ENCODE measurements at places on chromosomes 3 and 15. TPM values are rescaled to one million over a fixed set of nuclear protein-coding genes. Genes with fewer than 3 reads are reported as not detected.

Gene TFRC
- 101 TPM for total RNA-seq

Gene ZIC4
- total RNA-seq, result 4.5 TPM

Gene GUCA1C
- total RNA-seq, result not detected

Gene PLSCR4
- total RNA-seq, result 50.7 TPM

DNA sequence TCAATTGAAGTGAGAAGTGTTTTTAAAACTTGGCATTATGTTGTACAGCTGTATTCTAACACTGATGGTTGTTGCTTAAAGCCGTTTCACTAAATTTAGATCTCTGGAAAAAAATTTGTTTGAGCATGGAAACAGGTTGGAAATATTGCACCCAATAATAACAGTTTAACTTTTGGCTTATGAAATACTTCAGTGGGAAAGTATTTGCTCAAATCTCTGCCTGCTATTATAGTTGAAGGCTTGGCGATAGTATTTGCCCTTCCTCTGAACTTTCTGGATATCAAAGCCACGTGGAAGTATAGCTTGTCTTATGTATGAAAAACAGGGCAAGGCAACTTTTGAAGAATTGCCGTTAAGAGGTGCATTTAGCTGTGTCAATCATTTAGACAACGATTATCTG, 270.3 kb upstream of the LRRFIP2 start:
- no peak for DNase-seq

DNA sequence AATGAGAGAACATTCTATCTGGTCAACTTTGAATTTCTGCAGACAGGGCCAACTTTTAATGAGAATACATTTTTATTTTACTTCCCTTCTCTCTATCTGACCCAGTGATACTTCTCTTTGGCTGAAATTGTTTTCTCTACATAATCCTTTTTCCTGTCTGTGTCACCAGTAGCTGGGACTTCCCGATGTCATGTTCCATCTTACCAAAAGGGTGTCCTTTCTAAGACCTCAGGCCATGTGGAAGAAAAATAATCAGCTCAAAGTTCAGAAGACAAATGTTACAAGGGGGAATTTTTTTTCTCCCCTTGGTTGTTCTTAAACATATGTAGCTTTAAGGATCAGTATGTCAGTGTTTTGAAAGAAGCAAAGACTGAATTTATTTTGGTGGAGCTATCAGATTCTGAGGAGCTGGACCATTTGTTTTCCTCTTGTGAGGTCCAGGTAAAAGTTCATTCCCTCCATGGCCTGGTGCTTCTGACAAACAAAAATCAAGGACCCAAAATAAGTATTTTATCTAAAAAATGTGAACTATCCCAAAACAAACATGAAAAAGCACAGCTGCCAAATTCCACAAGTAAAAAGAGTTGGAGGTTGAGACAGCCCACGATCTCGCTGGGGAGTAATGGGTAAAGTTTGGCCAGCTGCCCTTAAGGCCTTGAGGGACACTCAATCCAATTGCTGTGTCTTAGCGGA, 859.4 kb upstream of the NR2F2 start:
- no peak for DNase-seq

DNA sequence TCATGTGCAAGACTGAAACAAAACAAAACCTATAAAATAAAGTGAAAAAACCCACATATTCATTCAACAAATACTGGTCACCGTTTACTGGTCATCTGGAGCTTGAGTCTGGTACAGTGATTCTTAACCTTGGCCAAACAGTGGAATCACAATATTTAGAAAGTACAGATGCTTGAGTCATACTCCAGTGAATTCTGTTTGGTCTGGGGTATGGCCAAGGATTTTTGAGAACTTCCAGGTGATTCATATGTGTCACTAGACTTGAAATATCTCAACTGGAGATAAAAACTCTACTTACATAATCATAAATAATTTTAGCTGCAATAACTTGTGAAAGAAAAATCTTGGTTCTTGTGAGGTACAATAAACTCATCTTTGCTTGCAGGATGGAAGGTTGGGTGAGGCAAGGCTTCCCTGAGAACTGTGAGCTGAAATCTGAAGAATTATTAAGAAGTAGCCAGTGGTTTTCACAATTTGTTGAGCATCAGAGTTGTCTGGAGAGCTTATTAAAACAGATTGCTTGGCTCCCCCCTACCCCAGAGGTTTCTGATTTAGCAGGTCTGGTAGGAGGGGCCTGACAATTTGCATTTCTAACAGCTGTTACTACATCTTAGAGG, 9.6 kb downstream of the NEK11 start:
- DNase-seq, result no peak

DNA sequence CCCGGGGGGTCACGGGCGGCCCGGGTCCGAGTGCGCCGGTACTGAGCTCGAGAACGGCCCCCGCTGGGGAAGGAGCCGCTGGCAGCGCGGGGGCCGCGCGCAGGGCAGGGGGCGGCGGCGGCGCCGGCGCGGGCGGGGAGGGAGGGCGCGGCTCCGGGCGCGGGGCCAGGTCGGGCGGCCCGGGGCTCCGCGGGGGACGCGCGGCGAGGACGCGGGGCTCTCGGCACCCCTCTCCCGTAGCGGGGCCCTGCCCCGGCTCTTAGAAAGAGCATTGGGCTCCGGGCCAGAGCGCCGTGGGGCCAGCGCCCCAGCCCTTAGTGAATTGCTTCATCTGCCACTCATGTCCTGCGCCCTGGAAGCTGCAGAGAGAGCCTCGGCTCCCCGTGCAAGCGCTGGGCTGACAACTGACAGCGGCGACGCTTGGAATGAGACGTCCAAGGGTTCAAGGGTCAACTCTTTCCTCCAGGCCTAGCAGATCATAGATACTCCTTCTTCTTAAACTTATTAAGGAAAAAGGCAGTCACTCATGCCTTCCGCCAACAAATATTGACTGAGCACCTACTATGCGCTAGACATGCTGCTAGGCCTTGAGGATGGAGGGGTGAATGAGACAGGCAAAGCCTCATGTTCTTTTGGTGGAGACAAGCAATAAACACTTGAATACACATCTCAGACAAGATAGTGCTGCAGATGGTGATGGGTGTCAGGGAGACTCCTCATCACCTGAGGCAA, 140.8 kb downstream of the SMAD6 start:
- no peak for DNase-seq

GRCh38 chr3:28122227-28122626, 119.2 kb upstream of the CMC1 start:
- DNase-seq, result no peak

- no peak for DNase-seq
Measured at GRCh38 chr3:101189796-101190195, 130.6 kb downstream of the IMPG2 start.

DNA sequence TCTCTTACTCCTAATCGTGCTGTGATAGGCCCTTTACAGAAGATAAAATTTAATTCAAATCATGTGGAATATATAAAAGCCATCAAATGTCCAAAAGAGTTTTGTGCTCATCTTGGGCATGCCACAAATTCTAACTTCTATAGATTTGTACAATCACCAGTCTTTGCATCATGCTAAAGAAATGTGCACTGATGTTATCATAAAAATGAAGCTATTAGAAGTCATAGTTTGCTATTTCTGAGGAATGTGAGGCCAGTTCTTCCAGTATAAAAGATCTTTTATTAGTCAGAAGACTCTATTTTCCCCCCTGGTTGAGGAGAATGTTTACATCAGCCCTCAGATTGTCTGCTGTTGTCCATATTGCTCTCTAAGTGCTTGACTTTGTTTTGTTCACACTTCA, 2.1 kb upstream of the ANXA2 start:
- DNase-seq, result no peak

DNA sequence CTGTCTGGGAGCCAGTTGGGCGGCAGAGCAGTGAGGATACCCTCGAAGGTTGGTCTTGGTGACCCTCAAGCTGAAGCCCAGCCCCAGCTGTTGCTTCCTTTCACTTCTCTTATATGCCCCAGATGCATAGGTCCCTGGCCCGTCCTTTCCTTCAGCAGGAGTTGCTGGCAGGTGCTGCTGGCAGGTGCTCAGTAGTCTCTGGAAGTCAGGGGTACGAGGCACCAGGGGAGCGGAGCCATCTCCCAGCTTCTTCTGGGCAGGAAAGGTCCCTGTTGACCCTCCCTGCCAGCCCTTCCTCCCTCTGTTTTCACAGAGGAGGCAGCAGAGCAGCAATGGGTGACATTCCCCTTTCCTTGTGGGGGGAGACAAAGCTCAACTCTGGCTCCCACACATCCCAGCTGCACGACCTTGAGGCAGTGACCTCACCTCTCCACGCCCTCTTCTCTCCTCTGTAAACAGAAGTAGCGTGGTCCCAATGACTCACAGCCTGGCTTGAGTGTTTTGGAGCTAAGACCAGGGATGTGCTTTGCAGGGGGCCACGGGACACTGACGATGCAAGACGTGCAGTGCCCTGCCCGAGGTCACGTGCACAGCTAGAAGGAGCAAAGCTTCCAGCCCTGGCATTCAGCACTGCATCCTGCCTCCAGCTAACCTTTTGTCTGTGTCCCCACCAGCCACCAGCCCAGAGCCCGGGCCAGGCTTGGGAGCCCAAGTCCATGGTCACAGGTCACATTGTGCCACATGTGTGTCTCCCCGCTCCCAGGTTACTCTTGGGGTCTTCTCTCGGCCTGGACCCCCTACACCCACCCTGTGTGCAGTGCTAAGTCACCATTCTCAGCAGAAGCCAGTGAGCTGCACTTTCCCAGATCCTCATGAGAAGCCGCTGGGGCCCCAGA, 49.7 kb downstream of the SLC6A6 start:
- DNase-seq, result no peak

- DNase-seq, result no peak
Measured at GRCh38 chr3:173857154-173857553, 459.6 kb downstream of the NLGN1 start.

DNA sequence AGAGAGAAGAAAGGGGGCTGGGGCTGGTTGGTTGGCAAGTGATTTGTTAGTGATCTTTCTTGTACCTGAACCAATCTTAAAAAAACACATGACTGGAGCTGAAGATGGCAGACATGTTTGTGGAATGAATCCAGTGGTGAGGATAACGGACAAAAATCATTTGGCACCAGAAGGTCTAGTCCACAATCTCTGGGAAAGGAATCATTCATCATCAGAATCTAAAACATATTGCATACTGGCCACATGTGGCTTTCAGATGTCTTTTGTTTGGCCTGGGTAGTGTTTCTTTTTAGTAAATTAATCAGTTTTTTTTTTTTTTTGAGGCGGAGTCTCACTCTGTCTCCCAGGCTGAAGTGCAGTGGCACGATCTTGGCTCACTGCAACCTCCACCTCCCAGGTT, 5.0 kb downstream of the NEK11 start:
- DNase-seq, result no peak

DNA sequence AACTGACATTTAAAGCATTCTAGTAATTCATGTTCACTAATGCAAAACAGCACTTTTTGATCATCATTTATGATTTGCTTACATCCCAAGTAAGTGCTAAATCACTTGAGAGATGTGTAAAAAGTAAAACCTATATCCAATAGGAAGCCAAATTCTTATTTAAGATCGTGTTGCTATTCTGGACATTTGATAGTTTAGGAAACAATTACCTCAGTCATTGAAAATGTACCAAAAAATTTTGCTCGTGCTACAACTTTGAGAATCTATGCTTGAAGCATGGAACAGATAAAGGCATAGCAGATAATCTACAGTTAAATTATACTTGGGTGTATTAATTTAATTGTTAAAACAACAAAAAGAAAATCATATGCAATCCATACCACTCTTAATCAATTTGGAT, 571.6 kb upstream of the NR2F2 start:
- DNase-seq, result no peak

GRCh38 chr15:81766829-81767475, 278.9 kb downstream of the MEX3B start:
- DNase-seq, result no peak

GRCh38 chr3:62445275-62445674, 71.9 kb upstream of the FEZF2 start:
- DNase-seq, result no peak

GRCh38 chr3:24069045-24069444, 124.0 kb downstream of the NR1D2 start:
- DNase-seq, result no peak

GRCh38 chr3:151285940-151286339, 7.6 kb upstream of the P2RY14 start:
- DNase-seq, result no peak
